ENCODE measurements at places on chromosomes 2 and 18. TPM values are rescaled to one million over a fixed set of nuclear protein-coding genes. Genes with fewer than 3 reads are reported as not detected.

DNA sequence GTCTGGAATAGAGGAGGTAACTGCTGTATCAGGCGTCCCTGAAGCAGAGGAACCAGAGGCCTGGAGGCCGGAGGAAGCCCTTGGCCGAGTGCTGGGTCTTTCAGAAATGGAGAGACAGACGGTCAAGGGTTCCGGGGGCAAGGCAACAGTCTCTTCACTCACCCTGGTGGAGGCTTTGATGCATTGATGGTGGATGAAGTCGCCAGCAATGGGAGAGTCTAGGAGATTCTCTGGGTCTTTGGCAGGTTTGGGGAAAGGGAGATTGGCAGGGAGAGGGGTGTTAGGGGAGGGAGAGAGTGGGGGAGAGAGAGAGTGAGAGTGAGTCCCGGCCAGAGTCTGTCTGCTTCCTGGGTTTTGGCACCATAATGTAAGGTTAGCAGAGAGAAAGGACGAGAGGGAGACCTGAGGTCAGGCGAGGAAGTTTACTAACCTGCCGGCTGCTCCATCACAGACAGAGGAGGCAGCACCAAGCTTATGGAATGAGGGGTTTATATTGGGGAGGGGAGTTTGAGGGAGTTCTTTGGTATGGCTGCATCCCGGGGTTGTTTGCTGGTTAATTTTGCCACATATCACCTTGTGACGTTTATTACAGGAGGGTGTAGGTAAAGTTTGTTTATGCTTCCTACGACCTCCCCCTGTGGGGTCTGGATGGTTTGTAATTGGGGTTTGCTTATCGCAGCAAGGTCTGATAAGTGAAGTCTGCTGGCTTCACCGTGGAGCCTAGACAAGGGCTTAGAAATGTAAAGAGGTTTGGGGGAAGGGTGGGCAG is 19.6 kb downstream of the COMMD1 start:
- H3K36me3 ChIP-seq, result no peaks in the 10 kb centered on the region
- H3K4me3 ChIP-seq, result no peak overlapping the region
- H3K4me1 ChIP-seq, result no peaks in the 10 kb centered on the region
- no peaks in the 10 kb centered on the region for H3K27me3 ChIP-seq
- no peak for DNase-seq
- H3K27ac ChIP-seq, result no peak overlapping the region

GRCh38 chr2:2542966-2543611 is 212.0 kb upstream of the MYT1L start:
- no peak overlapping the region for H3K27ac ChIP-seq
- H3K27me3 ChIP-seq, result no peaks in the 10 kb centered on the region
- no peak for DNase-seq

GRCh38 chr2:180524499-180524898 is 455.9 kb upstream of the UBE2E3 start:
- H3K4me3 ChIP-seq, result no peak overlapping the region
- DNase-seq, result no peak
- no peaks in the 10 kb centered on the region for H3K36me3 ChIP-seq
- no peak overlapping the region for H3K27ac ChIP-seq

MTX2 gene
- 15.9 TPM for polyA plus RNA-seq

TNFRSF11A gene
- 0.49 TPM for polyA plus RNA-seq

HOXD9 gene
- not detected for polyA plus RNA-seq

DNA sequence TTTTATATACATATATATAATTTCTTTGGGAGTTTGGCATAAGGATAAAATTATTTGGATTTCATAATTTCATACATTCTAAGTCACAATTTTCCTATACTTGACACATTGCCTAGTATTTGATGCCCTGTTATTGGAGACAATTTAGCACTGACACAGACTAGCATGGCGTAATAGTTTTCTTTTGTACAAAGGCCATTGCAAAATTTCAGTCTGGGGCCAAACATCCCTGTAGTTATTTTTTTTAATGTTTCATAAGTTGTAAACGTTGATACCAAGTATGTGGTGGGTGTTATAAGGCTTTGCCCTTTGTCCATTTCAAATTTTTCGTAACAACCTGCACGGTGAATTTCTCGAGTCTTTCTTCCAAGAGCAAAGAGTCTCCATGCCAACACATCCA is 95.7 kb upstream of the NRP2 start:
- no peaks in the 10 kb centered on the region for H3K36me3 ChIP-seq
- H3K27ac ChIP-seq, result no peak overlapping the region
- no peak overlapping the region for H3K4me3 ChIP-seq
- no peak for DNase-seq

REG3A gene
- not detected for polyA plus RNA-seq

DNA sequence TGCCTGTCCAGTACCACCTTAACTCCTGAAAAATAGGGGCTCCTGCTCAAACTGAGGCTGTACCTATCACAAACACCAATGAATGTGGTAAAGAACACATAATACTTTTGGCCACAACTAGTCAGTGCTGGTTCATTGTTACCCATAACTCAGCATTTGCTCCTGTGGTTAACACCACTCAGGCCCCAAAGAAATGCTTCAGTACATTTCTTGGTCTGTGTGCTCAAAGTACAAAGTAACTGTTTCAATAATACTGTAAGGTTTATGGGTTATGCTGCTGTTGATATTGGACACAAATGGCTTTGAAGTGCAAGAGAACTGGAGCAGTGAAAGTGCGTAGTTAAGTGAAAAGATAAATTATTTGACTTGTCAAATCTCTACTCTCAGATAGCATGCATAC is 95.0 kb upstream of the TACR1 start:
- no peaks in the 10 kb centered on the region for H3K36me3 ChIP-seq
- no peak overlapping the region for H3K4me3 ChIP-seq
- H3K27ac ChIP-seq, result no peak overlapping the region
- H3K27me3 ChIP-seq, result no peaks in the 10 kb centered on the region
- DNase-seq, result no peak

Measured in CD4-positive, alpha-beta memory T cell (primary cell).